ENCODE measurements at places on chromosomes 1 and 21.

DNA sequence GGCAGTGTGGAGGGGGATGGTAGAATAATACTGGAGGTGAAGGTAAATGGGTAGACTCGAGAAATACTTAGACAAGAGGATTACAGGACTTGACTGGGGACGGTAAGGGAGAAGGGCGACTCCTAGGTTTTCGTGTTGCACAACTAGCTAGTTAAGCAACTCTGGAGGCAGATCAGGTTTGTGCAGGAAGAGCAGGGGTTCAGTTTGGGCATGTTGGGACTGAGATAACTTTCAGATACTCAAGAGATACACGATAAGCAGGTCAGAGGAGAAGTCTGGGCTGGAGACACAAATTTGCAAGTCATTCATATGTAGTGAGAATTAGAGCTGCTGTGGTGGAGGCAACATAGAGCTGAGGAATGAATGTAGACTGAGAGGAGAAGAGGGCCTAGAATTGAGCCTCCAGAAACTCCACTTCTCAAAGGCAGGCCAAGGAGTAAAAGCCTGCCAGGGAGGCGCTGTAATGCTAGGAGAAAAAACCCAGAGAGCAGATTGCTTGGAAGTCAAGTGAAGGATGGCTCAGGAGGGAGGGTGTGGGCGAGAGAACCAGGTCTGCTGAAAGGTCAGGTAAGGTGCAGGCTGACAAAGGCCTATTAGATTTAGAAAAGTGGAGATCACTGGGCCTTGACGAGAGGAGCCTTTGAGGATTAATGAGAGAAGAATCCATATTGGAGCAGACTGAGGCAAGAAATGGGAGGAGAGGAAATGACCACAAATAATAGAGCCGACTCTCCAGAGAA is 20.8 kb downstream of the MAB21L3 start:
- DNase-seq, result no peak

GRCh38 chr1:22778408-22778807 is 67.8 kb downstream of the EPHB2 start:
- DNase-seq, result no peak

DNA sequence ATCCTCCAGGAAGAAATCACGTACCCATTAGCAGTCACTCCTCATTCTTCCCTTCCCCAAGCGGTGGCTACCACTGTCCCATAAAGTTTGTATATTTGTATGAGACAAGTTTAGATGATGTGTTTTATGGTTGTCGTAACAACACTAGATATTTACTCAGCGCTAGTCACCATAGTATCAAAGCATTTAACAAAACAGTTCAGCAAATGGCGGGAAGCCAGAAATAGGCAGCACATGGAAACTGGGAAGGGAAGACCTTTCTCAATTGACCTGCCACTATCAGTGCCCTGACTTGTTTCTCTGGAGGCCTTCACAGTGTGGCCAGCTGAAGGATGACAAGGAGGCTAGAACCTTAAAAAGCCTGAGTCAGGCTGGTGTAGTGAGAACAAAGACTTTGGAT is 31.1 kb downstream of the CNST start:
- no peak for DNase-seq

- no peak for DNase-seq
Observed at GRCh38 chr1:211843018-211843417, 12.5 kb upstream of the LPGAT1 start.

GRCh38 chr1:236808564-236809130 is 13.6 kb downstream of the MTR start:
- DNase-seq, result no peak

DNA sequence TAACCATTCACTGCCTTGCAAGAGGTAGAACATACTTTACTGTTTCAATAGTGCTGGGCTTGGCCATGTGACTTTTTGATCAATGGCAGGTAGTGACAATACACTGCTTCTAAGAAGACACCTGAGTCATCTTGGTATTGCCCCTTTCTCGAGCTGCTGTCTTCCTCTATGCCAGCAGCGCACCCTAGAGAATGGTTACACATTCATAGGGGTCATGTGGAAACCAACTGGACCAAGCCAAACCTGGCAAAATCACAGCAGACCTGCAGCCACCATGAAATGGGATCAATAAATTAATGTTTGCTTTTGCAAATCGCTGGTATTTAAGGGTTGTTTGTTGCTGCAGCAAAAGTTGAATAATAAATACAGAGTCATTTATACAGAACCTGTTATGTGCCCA is 122.3 kb downstream of the GRIK1 start:
- no peak for DNase-seq

GRCh38 chr1:115408533-115408932 is 70.5 kb upstream of the NGF start:
- DNase-seq, result peak; percentile 65

- DNase-seq, result no peak
Observed at GRCh38 chr1:84145068-84145467, 997 bp downstream of the PRKACB start.

- DNase-seq, result no peak
Observed at GRCh38 chr1:66930823-66931174, 6.0 kb downstream of the MIER1 start.

- no peak for DNase-seq
Observed at GRCh38 chr1:227363825-227364224, 45.5 kb upstream of the CDC42BPA start.

GRCh38 chr1:29357452-29357851 is 121.1 kb downstream of the PTPRU start:
- no peak for DNase-seq

- DNase-seq, result no peak
Observed at GRCh38 chr21:37450445-37450941, 83.9 kb downstream of the DYRK1A start.

DNA sequence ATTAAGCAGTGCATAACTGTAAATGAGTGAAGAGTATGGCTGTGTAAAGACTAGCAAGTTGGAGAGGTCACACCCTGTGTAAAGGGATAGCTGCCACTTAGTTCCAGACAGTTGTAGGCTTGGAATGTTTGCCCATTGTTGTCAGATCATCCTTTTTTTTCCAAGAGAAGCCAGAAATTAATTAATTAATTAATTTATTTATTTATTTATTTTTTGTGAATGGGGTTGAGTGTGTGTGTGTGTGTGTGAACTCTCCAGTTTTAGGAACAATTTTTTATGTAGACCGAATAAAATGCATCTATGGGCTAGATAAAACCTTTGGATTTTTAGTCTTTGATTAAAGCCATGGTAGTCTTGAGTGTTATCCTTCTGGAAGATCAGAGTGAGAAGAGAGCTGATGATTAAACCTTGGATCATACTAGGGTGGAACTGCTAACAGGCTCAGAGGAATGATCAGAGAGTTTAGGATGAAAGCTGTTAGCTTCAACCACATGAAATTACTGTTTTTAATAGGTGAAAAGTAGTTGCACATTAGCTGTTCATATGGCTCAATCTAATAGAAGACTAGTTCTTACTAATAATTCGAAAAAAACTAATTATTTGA is 58.4 kb downstream of the OSBPL9 start:
- no peak for DNase-seq

DNA sequence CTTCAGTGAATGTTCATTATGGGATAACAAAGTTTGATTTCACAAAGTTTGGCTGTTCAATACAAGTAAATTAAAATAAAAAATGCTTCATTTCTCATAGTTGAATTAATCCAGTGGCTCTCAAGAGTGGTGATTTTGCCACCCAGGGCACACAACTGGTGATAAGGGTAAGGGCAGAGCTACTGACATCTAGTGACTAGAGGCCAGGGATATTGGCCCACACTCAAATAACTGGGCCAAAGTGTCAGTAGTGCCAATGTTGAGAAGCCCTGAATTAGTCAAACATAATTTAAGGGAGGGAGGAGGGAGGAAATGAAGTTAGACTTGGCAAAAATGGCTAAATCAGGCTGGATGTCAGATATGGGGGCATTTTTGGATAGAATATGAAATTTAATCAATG is 880.5 kb upstream of the ADGRL4 start:
- DNase-seq, result no peak

GRCh38 chr21:27636656-27637055 is 669.8 kb upstream of the ADAMTS5 start:
- DNase-seq, result peak; percentile 35

DNA sequence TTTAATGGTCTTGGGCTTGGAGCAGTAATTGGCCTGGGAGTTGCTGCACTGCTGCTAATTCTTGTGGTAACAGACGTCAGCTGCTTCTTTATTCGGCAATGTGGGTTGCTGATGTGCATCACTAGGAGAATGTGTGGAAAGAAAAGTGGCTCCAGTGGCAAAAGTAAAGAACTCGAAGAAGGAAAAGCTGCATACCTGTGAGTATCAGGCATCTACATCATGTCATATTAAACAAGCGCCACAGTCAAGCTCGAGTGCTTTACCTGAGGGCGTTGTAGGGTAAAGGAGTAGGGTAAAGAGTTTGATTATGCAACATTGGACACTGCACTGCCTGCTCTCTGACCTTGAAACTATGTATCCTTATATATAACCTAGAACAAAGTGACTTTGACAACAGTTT is 510.6 kb downstream of the NCAM2 start:
- no peak for DNase-seq

GRCh38 chr1:192284927-192285326 is 31.9 kb upstream of the RGS21 start:
- DNase-seq, result no peak

- no peak for DNase-seq
Observed at GRCh38 chr21:45102391-45102932, 28.1 kb downstream of the ADARB1 start.

DNA sequence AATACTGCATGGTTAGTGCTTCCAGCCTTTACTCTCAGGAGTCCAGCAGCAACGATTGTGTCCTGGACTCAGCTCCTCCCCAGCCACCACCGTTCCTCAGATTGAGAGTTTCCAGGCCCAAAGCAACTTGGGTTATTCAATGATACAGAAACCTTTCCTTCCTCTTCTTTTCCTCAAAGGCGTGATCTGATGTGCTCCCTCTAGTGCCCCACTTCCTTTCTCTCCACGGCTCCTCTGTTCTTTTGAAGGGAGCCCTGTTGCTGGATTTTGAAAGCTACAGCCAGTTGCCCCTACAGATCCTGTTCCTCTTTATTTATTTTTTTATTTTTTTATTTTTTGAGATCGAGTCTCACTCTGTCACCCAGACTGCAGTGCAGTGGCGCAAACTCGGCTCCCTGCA is 14.1 kb downstream of the CRP start:
- DNase-seq, result no peak

DNA sequence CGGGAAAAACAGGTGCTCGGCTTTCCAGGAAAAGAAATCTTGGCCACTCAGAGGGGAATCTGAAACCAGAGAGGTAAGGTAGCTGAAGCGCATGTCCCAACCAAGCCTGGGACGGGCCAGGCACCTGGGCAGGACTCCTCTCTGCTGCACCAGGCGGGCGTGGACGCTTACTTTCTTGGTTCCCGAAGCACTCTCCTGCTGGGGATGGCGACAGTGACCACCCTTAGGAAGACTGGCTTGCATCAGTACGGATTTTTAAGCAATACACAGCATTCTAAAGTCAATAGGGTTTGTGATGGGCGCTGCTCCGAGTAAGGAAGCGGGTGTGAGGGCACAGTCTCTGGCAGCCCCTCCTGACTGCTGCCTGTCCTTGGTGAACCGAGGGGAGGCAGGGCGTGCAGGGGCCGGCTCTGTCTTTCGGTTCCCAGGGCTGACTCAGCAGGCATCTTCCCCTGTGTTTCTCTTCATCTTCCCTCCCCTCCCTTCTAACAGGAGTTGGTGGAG is 74.9 kb upstream of the ANGPTL1 start:
- no peak for DNase-seq

DNA sequence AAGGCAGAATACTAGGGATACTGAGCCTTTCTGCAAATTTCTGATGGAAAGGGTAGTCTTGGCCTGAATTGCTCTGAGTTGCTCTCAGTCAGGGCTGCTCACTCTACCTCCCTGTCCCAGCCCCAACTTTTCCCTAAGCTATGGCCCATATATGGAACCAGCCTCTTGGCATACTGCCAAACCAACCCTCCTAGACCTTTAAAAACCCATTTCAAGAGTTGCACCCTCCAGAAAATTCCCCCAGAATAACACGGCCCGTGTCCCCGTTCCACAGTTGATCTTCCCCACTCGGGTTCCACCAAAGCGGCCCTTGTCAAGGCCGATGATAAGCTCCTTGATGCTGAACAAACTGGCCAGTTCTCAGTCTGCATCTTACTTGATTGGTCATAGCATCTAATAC is 25.4 kb downstream of the SYT6 start:
- DNase-seq, result no peak

- no peak for DNase-seq
Observed at GRCh38 chr1:115678141-115678540, 36.4 kb downstream of the VANGL1 start.

- DNase-seq, result no peak
Observed at GRCh38 chr1:178881950-178882349, 11.1 kb upstream of the ANGPTL1 start.

- no peak for DNase-seq
Observed at GRCh38 chr1:235266967-235267366, 61.0 kb downstream of the ARID4B start.

- DNase-seq, result no peak
Observed at GRCh38 chr1:240350910-240351331, 259.2 kb downstream of the FMN2 start.

DNA sequence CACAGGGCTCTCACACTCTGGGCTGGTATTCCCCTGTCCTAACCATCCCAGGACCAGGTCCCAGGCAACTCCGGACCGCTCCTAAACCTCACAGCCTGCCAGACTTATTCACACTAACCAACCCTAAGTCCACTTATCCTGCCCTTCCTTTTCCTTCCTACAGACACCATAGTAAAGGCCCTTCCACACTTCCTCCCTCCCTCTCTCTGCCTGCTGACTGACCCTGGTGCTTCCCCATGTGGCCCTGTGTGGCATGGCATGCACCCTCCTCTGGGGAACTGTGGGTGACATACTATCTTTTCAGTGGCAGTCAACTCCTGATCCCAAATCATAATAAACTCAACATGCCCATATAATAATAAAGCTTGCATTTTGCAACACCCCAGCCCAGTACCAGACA is 155.1 kb upstream of the DNAH14 start:
- DNase-seq, result no peak

GRCh38 chr1:88421997-88422396 is 262.1 kb upstream of the PKN2 start:
- no peak for DNase-seq

DNA sequence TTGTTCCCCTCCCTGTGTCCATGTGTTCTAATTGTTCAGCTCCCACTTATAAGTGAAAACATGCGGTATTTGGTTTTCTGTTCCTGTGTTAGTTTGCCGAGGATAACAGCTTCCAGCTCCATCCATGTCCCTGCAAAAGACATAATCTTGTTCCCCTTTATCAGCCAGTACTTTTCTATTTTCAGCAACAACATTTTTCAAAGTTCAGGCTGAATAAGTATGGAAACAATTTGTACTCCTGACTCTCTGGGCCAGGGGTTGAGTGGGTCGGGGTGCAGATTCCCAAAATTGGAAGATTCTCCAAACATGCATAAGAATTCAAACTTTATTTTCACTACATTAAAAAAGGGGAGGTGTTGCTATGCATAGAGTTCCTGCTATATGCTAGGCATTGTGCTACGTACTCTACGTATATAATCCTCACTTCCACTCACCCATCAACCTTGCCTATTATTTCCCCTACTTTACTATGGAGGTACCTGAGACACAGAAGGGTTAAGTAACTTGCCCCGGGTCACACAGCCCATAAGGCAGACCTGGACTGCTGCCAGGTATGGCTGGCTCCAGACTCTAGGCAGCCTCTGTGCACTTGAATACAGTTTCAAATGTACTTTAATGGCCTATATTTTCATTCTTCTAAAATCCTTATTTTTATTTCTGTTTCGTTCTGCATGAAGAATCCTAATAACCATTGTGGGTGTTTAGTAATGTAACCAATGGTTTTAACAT is 117.1 kb upstream of the C8B start:
- no peak for DNase-seq

GRCh38 chr1:162942916-162943559 is 82.1 kb upstream of the CCDC190 start:
- DNase-seq, result no peak

Measured in NCI-H524 (cell line).